HAP-1 (cell line): ENCODE measurements at places on chromosomes 4 and X.

- no peak for DNase-seq
These were observed 67.0 kb downstream of the AMMECR1 start for GRCh38 chrX:110250847-110251246.

GRCh38 chr4:159757499-159757898 is 654.6 kb downstream of the RAPGEF2 start:
- no peak for DNase-seq

- no peak for DNase-seq
These were observed 514.2 kb upstream of the DIPK2B start for GRCh38 chrX:45714866-45715265.

DNA sequence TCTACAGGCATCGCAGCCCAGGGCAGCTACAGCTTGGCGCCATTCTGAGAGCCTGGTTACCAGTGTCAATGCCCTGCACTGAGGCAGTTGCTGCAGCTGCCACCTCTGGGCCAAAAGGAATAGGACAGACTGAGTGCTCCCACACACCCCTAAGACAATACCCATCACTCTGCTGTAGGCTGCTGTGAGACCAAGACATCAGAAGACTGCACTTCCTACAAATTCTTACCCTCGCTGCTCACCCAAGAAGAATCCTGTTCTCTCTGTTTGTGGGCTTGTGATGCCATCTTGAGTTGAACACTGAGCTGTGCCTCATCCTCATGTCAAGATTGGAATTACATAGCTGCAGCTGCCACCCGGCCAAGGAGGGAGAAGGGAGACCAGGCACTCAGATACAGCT is 1847.0 kb upstream of the PCDH10 start:
- DNase-seq: no peak

- DNase-seq: no peak
These were observed 8.3 kb downstream of the SPATA18 start for GRCh38 chr4:52059372-52059771.

DNA sequence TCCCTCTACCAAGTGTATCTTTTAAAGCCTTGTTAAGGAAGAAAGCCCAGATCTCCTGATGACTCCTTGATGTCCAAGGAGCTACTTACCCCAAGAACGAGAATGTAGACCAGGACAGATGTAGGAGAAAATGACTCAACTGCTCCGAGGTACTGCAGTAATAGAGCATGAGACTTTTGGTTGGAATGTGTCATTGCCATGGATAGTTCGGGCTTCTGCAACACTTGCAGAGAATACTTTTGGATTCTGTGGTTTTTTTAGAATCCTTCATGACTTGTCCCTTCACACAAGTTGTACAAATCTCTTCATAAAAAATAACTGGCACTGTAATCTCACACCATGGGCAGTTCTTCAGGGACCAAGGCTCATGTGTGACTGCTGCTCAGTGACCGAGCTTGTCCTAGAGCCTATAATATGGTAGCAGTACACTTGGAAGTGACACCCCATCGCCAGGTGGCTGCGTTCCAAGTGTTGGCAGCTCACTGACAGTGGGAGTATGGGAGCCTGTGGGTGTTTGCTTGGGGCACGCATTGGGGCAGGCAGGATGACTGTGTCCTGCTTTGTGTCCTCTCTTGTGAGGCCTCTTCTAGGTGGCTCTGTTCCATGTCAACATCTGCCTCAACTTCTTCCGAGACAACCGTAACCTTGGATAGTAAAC is 87.9 kb upstream of the WDR1 start:
- DNase-seq: no peak

- DNase-seq: no peak
These were observed 62.6 kb upstream of the TSPAN5 start for GRCh38 chr4:98720871-98721480.
